ENCODE measurements at places on chromosomes 3 and 15. TPM values are rescaled to one million over a fixed set of nuclear protein-coding genes. Genes with fewer than 3 reads are reported as not detected.

DNA sequence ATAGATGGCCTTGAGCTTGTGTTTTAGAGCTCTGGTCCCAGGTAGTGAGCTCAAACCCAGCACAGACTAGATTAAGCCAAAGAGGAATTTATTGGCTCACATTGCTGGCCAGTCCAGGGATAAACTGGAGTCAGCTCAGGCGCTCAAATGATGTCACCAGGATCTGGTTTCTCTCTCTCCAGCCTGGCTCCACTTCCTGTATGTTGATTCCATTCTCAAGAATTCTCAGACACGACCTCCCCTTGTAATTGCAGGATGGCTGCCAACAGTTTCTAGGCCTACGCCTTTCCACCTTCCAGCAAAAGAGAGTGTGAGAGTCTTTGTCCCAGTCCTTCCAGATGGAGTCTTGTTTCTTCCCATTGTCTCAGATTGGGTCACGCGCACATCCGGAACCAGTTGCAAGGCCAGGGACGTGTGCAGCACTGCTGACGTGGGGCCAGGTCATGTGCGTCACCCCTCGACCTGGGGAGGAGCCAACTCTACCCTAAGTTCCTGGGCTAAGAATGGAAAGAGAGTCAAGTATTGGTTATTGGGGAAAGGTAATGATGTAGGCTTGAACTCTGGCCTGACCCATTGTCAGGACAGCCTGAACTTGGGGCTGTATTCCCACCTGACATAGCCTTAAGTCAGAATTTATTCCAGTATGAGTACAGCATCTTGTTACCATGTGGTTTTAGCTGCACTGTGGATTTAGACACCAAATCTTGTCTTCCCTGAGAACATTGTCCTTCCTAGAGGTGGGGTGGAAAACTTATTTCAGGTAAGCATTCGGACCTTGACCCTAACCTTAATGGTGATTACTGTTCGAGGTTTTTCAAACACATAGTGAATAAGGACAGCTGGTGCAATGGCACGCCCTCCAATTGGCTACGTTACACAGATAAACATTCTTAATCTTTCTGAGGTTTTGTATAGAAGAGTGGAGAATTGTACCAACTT lies 31.6 kb downstream of the CACNA1D start:
- DNase-seq = no peak

GRCh38 chr3:72087420-72087819 lies 302.5 kb upstream of the PROK2 start:
- no peak for DNase-seq

MESP2 gene
- not detected for polyA plus RNA-seq

MESD gene
- polyA plus RNA-seq = 35.7 TPM

FOXL2NB gene
- polyA plus RNA-seq = not detected

DNA sequence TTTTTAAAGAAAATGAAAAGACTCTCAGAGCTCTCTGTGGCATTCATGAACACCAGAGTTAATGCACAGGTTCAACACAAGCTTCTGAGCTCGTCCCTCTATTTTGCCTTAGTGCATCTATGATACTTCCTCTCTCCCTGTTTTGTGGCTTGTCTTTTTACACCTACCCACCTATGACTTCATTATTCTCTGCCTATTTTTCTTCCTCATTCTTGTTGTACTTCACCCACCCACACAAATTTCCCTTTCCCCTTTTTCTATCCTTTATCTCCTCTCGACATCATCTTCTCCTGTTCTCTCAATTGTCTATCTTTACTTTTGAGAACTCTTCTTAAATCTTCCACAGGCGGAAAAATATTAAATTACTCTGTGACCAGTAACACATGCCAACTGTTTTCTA lies 48.6 kb downstream of the OR5H15 start:
- no peak for DNase-seq

GRCh38 chr3:94172695-94173310 lies 109.9 kb downstream of the NSUN3 start:
- no peak for DNase-seq

DNA sequence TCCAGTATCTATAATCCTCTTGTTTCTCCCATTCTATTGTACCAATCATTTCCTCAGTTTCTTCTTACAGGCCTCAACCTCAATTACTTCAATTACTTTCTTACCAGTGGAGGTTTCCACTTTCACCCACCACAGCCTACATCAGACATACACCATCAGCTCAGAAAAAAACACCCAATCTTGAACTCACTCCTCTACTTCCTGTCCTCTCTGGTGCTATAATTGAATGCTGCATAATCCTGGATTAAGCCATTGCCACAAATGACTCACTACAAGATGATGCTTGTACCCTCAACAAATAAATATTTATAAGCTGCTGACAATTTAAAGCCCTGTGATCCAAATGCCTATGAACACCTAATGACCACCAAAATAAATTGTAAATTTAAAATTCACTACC lies 18.5 kb downstream of the RYK start:
- DNase-seq = no peak

SLC38A3 gene
- polyA plus RNA-seq = not detected

LMOD3 gene
- 0.24 TPM for polyA plus RNA-seq

- DNase-seq = peak; percentile 43
These were observed 9.6 kb upstream of the PSMD2 start for GRCh38 chr3:184289426-184289938.

PAK6 gene
- 0.53 TPM for polyA plus RNA-seq

ST6GAL1 gene
- 172 TPM for polyA plus RNA-seq

GRCh38 chr15:60121845-60122244 lies 117.7 kb downstream of the FOXB1 start:
- no peak for DNase-seq

DNA sequence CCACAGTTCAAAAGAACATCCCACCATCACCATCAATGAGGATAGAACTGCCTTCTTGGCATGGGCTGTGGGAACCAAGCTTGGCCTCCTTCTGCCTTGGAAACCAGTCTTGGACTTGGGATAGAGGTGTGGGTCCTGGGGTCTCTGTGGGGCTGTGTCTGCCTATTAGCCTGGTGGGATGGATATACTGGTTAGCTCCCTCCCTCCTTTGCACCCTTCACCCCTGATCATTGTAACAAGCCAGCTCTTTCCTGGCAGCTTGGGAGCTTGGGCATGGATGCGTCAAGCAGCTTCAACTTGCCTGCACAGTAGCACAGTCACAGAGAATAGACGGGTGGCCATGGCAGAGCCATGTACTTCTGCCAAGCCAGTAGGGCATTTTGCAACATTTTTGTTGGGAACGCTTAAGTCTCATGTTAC lies 65.2 kb downstream of the SMAD6 start:
- DNase-seq = no peak

DNA sequence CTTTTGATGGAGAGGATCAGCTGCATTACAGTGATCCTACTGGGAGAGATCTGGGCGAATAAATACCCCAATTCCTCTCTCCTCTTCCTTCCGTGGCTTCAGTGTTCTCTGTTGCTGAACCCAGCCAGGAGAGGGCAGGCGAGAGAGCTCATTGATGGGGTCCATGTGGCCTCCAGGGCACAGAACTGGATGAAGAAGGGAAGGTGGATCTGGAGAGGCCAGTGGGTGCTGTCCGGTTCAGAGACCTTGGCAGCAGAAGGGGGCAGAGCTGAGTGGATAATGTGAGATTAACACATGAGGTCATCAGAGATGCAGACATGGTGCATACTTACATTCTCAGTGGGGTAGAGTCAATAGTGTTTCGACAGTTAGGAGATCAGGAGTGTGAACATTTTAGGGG lies 193.6 kb downstream of the CLSTN2 start:
- DNase-seq = no peak

DNA sequence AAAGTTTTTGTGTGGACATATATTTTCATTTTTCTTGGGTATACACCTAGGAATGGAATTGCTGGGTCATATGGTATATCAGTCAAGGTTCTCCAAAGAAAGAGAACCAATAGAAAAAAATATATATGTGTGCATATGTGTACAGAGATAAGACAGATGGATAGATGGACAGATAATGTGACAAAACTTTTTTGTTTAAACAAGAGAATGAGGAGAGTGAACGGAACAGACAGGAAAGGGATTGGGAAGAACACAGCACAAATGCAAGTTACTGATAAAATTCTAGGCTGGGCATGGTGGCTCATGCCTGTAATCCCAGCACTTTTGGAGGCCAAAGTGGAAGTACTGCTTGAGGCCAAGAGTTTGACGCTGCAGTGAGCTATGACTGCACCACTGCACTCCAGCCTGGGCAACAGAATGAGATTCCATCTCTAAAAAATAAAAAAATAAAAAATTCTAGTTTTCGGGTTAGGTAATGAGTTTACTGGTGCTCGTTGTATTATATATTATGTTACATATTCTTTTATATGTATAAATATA lies 50.0 kb downstream of the HSPBAP1 start:
- no peak for DNase-seq

IRAK2 gene
- 4.4 TPM for polyA plus RNA-seq

ANKDD1A gene
- polyA plus RNA-seq = 0.16 TPM

ABHD17C gene
- polyA plus RNA-seq = 0.32 TPM

GP9 gene
- polyA plus RNA-seq = not detected

- DNase-seq = no peak
These were observed 9.7 kb downstream of the SLTM start for GRCh38 chr15:58923696-58924300.

TMPRSS7 gene
- polyA plus RNA-seq = 0.26 TPM

ATP13A4 gene
- polyA plus RNA-seq = 0.25 TPM

- no peak for DNase-seq
These were observed 147.3 kb upstream of the TLE3 start for GRCh38 chr15:70244978-70245542.

DNA sequence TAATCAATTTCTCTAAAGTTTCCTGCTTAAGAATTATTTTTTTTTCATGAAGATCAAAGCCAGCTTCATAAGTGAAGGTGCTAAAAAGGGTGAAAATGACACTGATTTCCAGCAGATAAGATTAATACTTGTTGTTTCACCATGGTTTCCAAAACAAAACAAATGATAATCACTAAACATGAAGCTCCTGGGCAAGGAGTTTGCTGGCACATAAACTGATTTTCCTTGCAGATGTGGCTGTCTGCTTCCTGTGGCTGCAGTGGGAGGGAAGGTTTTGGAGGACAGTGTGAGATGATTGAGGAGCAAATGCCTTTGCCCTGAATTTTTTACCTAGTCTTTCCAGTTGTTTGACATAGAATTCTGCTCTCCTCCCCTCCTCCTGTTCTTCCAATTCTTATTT lies 228.8 kb downstream of the DIPK2A start:
- no peak for DNase-seq

GRCh38 chr3:50365080-50365841 lies 5.9 kb upstream of the TMEM115 start:
- DNase-seq = peak; percentile 94

Measured in CD4-positive, alpha-beta memory T cell (primary cell).